ENCODE measurements at places on chromosomes 1 and 21. TPM values are rescaled to one million over a fixed set of nuclear protein-coding genes. Genes with fewer than 3 reads are reported as not detected.

The LTN1 gene
- 33.8 TPM for total RNA-seq

The OR1C1 gene
- total RNA-seq = not detected

The FABP3 gene
- 32.3 TPM for total RNA-seq

The GATAD2B gene
- total RNA-seq = 9.6 TPM

The IL24 gene
- total RNA-seq = not detected

The GUCA2A gene
- total RNA-seq = not detected

The TNNT2 gene
- not detected for total RNA-seq

The PTPN14 gene
- total RNA-seq = 99.9 TPM

The AKR1A1 gene
- total RNA-seq = 94.7 TPM
